ENCODE measurements at places on chromosomes 2 and 18.

DNA sequence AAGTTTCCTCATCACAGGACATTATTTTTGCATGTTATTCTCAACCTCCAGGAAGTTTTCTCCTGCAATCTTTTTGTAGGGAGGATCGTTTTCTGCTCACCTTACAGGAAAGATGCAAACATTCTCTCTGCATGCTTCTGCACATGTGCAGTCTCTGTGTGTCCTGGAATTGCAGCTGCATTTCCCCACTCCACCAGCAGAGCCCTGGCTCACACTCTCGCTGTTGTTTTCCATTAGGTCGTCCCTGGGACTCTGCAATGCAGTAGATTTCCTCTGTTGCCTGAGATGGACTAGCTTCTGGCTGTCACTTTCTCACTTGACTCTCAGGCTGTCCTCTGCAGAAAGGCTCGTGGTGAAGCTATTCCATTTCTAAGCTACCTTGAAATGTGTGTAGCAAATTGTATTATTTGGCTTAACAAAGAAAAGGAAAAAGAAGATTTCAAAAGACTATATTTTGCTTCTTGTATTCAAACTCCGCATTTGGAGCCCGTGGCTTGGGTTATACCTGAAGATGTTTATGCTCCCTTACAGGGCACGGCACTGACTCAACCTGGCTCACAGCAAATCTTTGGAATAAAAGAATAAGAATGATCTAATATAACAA, 346.7 kb downstream of the RAD51AP2 start:
- no peak for DNase-seq

DNA sequence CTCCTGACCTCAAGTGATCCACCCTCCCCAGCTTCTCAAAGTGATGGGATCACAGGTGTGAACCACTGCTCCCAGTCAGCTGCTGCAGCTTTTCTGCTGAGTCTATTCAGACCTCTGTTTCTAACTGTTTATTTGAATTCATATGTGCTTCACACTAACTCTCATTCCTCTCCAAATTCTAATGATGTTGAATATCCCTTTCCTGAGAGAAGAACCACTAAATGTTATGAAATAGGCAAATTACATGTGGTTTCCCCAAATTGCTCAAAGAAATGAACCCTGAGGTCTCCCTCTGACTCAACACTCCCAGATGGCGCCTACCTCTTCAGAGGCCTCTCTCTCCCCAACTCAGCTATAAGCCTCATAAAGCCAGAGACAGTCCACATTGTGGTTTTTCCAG, 98.6 kb downstream of the IRS1 start:
- no peak for DNase-seq

DNA sequence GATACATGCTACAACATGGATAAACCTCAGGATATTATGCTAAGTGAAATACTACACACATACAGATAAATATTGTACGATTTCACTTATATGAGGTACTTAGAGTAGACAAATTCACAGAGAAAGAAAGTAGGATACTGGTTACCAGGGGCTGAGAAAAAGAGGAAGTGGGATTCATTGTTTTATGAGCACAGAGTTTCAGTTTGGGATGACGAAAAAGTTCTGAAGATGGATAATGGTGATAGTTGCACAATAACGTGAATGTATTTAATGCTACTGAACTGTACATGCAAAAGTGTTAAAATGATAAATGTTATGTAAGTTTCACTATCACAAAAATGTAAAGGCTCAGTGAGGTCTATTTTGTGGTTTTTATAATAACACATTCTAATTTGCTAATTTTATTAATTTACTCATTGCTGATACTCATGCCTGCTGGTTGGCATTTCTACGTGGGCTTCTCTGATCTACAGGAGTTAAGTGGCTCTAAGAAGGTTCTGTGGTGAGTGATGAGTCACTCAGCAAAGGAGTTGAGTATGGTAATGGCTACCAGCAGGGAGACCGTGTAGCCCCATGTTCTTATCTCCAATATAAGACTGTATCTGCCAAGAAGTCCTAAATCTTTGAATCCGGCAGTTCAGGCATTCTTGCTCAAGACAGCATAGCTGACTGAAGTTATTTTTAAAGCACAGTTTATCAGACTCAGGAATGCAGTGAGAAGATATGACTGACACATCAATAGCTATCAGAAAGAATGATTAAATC, 41.1 kb downstream of the UPP2 start:
- DNase-seq: peak; percentile 3

GRCh38 chr18:74230922-74231714, 60.6 kb downstream of the CYB5A start:
- DNase-seq: no peak

- DNase-seq: peak; percentile 33
These were observed 150.6 kb downstream of the RTN4 start for GRCh38 chr2:54899576-54900200.

- no peak for DNase-seq
These were observed 1377.2 kb upstream of the ZEB2 start for GRCh38 chr2:145897151-145897550.

- DNase-seq: no peak
These were observed 84.1 kb upstream of the NABP1 start for GRCh38 chr2:191593622-191594385.

DNA sequence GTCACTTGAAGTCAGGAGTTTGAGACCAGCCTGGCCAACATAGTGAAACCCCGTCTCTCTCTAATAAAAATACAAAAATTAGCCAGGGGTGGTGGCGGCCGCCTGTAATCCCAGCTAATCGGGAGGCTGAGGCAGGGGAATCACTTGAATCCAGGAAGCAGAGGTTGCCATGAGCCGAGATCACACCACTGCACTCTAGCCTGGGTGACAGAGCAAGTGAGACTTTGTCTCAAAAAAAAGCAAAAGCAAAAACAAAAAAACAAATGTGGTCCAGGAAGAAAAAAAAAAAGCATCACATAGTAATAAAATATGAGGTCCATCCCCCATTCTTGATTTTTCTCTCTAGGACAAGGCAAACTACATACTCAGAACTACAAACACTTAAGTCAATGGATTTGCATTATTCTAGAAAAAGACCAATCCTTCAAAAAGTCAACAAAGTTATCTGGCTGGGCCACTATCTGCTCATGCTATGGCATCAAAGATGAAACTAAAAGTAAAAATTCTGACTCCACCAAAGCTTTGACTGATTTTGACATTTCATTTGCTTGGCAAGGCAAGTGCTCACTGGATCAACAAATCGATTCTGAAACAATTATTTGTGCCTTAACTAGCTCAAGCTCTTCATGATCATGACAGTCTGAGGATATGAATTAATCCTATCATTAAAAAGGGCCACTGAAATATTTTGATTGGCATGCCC, 28.4 kb downstream of the MEX3C start:
- DNase-seq: no peak

- DNase-seq: no peak
These were observed 74.9 kb downstream of the ATP8B1 start for GRCh38 chr18:57727952-57728807.

DNA sequence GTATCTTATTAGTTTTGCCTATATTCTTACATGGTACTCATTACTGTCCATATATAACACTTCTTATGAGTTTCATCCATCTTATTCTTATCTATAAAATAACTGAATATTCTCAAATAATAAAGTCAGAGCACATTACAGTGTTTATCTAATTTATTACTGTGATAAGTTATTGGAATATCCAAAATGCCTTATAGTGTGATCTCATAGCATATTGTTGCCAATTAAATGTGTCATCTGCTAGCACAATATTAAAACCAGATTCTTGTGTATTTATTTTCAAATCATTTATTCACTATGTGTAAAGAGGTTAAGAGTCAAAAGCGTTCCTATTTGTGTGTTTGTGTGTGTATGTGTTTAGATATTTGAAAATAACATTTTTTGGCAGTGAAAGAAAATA, 151.9 kb downstream of the WDR7 start:
- no peak for DNase-seq

All from CD4-positive, alpha-beta T cell treated with Interleukin-12 subunit alpha and Interleukin-12 subunit beta, for 1 hour (primary cell).